Stimulated activated CD4-positive, alpha-beta T cell treated with anti-CD3 and anti-CD28 coated beads, TNF-alpha, amount 100 ng/mL, for 1 hour (primary cell): ENCODE measurements at places on chromosomes 4 and X.

GRCh38 chrX:78754917-78755316, 7.4 kb downstream of the LPAR4 start:
- DNase-seq: no peak

DNA sequence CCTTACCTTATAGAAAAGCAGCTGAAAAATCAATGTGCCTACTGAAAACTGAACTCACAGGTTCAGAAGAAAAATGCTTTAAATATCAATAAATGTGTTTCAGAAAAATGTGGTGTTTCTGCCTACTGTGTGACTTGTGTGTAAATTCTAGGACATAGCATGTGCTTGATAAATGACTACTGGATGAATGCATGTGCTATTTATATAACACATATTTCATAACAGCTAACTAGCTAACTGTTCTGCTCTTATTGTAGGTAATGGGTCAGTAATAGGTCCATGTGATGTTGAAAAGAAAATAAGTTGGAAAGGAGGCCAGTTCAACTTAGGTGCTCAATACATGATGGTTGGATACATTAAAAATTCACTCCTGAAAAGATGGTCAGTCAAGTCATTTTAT, 993.0 kb upstream of the LCORL start:
- no peak for DNase-seq

DNA sequence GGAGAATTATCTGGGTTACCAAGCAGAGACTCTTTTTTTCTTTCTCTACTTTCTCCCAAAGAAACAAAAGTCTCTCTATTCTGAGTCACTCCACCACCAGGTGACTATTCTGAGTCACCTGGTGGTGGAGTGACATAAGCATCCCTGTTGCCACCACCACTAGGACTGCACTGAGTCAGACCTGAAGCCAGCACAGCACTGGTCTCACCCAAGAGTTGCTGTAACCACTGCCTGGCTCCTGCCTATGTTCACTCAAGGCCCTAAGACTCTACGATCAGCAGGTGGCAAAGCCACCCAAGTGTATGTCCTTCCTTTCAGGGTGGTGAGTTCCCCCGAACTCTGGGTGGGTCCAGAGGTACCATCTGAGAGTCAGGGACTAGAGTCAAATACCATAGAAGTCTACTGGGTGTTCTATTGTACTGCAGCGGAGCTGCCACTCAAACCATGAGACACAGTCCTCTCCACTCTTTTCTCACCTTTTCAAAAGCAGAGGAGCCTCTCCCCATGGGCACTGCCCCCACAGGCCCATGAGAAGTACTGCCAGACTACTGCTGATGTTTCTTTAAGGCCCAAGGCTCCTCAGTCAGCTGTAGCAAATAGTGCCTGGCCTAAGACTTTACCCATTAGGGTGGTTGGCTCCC, 209.6 kb upstream of the IRS4 start:
- no peak for DNase-seq

GRCh38 chrX:54866609-54867008, 54.0 kb upstream of the TRO start:
- DNase-seq: no peak

- DNase-seq: no peak
Measured at GRCh38 chrX:125954236-125954635, 211.9 kb downstream of the DCAF12L2 start.

DNA sequence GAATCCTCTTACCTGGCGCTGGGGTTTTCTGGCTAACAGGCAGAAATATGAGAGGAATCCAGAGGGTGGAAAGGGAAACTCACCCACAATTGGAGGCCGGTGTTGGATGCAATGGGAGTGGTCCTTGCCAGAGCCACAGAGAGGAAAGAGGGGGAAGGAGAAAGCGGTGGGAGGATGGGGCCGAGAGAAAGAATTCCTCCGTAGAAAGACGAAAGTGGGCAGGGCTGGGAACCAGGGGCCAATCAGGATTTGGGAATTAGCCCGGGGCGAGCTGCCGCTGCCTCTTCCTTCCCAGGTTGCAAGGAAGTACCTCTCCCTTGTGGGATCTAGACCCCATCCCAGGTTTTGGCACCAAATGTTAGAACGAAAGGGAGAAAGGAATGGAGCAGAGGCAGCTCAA, 83.1 kb upstream of the SPIN4 start:
- no peak for DNase-seq

GRCh38 chr4:141797966-141798365, 161.6 kb downstream of the IL15 start:
- no peak for DNase-seq

GRCh38 chrX:154002215-154002719, 17.4 kb downstream of the IRAK1 start:
- no peak for DNase-seq

- DNase-seq: no peak
Measured at GRCh38 chr4:63814171-63814964, 594.9 kb downstream of the TECRL start.

- DNase-seq: no peak
Measured at GRCh38 chr4:114187592-114187991, 208.1 kb upstream of the ARSJ start.

GRCh38 chr4:95142932-95143331, 385.2 kb downstream of the BMPR1B start:
- DNase-seq: no peak

GRCh38 chrX:120136840-120137239, 21.1 kb upstream of the RHOXF1 start:
- no peak for DNase-seq

GRCh38 chr4:28469886-28470285, 1609.2 kb downstream of the STIM2 start:
- DNase-seq: no peak
